ENCODE measurements at places on chromosomes 16 and 17.

- no peak overlapping the region for H3K27ac ChIP-seq
- H3K4me3 ChIP-seq = no peak overlapping the region
- no peaks in the 10 kb centered on the region for H3K36me3 ChIP-seq
- H3K4me1 ChIP-seq = peaks cover 2% of the 10 kb centered on the region
- peaks cover 66% of the 10 kb centered on the region for H3K27me3 ChIP-seq
These were observed 9.0 kb downstream of the HLF start for GRCh38 chr17:55273579-55274354.

DNA sequence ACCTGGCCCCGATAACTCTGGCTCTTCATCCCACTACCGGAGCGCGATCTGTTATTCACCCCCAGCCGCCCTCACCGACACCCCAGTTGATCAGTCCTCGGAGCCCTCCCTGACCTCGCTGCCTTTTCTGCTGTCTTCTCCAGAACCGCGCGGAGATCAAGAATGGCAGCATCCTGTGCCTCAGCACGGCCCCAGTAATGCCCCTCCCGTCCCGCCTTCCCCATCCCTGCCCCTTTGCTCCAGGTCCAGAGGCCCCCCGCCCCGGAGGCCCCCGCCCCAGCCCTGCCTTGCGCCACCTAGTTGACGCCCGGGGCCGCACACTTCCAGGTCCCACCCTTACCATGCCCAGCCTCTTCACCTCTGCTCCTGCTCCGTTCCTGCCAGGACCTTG, 872 bp downstream of the ELMO3 start:
- H3K4me1 ChIP-seq = peaks cover 4% of the 10 kb centered on the region
- peaks cover 42% of the 10 kb centered on the region for H3K36me3 ChIP-seq
- no peaks in the 10 kb centered on the region for H3K27me3 ChIP-seq
- no peak for DNase-seq
- no peak overlapping the region for H3K4me3 ChIP-seq

GRCh38 chr16:80580109-80580832, 39.5 kb downstream of the DYNLRB2 start:
- peak overlapping the region; percentile 97 for H3K27ac ChIP-seq
- H3K27me3 ChIP-seq = peaks cover 2% of the 10 kb centered on the region
- H3K36me3 ChIP-seq = peaks cover 7% of the 10 kb centered on the region
- peak; percentile 81 for DNase-seq

DNA sequence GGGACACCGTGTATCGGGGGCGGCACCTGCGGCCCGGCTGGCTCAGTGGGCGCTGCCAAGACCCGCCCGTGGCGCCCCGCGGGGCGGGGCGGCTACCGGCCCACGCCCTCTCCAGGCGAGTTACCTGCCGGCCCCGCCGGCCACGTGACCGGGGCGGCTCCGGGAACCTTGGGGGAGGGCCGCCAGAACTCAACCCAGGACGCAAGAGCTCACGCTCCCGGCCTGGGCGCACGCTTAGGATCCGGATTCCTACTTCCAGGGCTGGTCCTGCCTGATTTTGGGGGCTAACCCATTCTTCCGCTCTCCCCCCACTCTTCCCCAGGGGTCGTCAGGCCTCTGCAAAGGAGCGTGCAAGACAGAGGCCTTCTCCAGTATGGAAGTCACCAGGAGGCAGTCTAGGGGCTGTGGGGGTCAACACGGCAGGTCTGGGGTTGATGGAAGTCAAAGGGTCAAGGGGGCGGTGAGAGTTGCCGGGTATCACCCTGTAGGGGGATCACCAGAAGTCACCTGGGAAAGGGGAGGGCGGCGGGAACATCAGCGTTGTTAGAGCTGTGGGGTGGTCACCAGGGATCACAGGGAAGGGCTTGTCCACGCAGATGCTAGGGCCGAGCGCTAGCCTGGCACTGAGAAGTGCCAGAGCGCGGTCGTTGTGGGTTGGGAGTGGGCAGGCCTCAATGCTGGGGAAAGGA, 354 bp upstream of the ESRP2 start:
- H3K4me3 ChIP-seq = peak overlapping the region; percentile 89
- no peaks in the 10 kb centered on the region for H3K27me3 ChIP-seq
- H3K27ac ChIP-seq = peak overlapping the region; percentile 49

- H3K36me3 ChIP-seq = peaks cover 62% of the 10 kb centered on the region
- DNase-seq = no peak
These were observed 7.9 kb downstream of the ACLY start for GRCh38 chr17:41910701-41911391.

DNA sequence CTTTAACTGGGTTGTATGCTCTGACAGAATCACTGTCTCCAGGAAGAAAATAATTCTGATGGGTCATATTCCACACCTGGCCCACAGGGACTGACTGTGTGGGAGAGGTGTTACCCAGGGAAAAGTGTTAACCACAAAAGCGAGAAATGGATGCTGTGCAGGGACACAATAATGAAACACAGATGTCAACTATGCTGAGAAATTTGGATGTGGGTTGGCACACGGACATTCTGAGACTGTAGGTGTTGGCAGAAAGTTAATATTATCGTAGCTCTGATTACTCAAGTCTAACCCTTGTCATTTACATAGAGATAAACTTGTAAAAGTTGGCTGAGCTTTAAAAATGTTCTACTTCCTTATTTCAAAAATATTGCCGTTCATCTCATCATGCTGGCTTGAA, 19.6 kb downstream of the TMC5 start:
- H3K4me1 ChIP-seq = peaks cover 4% of the 10 kb centered on the region
- no peak for DNase-seq
- no peak overlapping the region for H3K4me3 ChIP-seq
- H3K27me3 ChIP-seq = peaks cover 9% of the 10 kb centered on the region

DNA sequence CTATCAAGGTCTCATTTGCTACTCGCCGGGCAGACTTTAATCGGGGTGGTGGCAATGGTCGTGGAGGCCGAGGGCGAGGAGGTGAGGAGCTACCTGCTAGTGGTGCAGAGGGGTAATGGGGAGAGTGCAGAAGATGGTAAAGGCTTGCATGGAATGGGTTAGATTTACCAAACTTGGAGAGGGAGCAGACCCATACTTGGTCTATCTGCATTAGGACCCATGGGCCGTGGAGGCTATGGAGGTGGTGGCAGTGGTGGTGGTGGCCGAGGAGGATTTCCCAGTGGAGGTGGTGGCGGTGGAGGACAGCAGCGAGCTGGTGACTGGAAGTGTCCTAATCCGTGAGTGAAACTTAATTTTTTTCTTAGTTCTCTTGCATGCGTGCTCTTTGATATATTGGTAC, 10.1 kb downstream of the FUS start:
- H3K4me1 ChIP-seq = peaks cover 48% of the 10 kb centered on the region
- no peaks in the 10 kb centered on the region for H3K27me3 ChIP-seq
- DNase-seq = no peak
- H3K4me3 ChIP-seq = no peak overlapping the region

GRCh38 chr17:17783825-17784656, 52.7 kb downstream of the SREBF1 start:
- H3K36me3 ChIP-seq = peaks cover 3% of the 10 kb centered on the region
- H3K27ac ChIP-seq = no peak overlapping the region
- H3K4me3 ChIP-seq = peak overlapping the region; percentile 69
- H3K27me3 ChIP-seq = peaks cover 22% of the 10 kb centered on the region

- no peak overlapping the region for H3K4me3 ChIP-seq
- H3K4me1 ChIP-seq = peaks cover 3% of the 10 kb centered on the region
- no peaks in the 10 kb centered on the region for H3K36me3 ChIP-seq
- no peak for DNase-seq
- H3K27me3 ChIP-seq = peaks cover 29% of the 10 kb centered on the region
These were observed 9.5 kb upstream of the FZD2 start for GRCh38 chr17:44547625-44548267.

DNA sequence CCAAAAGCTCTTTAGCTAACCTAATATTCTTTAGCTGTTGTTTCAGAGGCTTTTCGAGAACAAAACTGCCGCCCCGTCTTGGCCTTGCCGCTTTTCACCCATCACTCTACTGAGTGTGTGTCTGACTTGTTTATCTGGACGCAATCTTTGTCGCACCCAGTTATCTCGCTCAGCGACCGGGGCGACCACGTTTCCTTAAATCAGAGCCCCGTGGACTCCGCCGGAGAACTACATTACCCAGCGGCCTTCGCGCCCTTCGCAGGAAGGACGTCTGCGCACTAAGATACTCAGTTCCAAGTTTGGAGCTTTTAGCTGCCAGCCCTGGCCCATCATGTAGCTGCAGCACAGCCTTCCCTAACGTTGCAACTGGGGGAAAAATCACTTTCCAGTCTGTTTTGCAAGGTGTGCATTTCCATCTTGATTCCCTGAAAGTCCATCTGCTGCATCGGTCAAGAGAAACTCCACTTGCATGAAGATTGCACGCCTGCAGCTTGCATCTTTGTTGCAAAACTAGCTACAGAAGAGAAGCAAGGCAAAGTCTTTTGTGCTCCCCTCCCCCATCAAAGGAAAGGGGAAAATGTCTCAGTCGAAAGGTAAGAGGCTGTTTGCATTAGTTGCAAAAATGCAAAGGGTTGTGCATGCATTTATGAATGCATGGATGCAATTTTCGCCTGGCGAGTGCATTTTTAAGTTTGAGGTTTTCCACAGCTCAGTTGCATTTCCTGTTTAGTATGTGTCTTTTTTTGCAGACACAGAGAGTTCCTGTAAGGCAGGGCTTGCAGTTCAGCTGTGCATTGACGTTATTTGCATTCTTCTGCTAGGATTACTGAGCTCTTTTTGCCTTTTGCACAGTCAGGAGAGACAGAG, at the start of gene MAP2K6:
MAP2K6 (plus strand) TSS at position 290 of the 867 bp plus-strand sequence; CDS start at position 578, 288 bp downstream.
- peaks cover 11% of the 10 kb centered on the region for H3K4me1 ChIP-seq
- H3K27ac ChIP-seq = no peak within 1 kb of the TSS
- DNase-seq = peak; percentile 75

DNA sequence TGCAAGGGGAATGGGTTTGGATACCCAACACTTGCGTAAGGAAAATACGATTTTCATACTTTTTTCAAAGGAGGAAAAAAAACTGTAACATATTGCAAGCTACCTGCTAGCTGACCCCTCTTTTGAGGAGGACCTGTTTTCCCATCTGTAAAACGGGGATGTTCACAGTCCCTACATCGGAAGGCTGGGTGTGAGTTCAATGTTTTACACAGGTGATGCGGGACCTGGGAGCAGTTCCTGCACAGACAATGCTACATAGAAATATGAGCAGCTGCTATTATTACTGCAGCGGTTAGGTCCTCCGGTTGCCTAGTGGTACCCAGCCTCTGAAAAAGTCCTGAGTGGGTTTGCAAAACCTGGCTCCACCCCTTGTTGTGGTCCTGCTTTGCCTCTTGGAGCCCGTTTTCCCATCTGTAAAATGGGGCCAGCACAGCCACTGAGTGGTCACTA, 3.5 kb downstream of the SOCS1 start:
- peak overlapping the region; percentile 95 for H3K27ac ChIP-seq
- H3K4me1 ChIP-seq = peaks cover 38% of the 10 kb centered on the region
- no peaks in the 10 kb centered on the region for H3K27me3 ChIP-seq
- DNase-seq = peak; percentile 19
- peak overlapping the region; percentile 99 for H3K4me3 ChIP-seq

- H3K27ac ChIP-seq = peak overlapping the region; percentile 94
- peaks cover 4% of the 10 kb centered on the region for H3K36me3 ChIP-seq
- no peaks in the 10 kb centered on the region for H3K27me3 ChIP-seq
- H3K4me3 ChIP-seq = peak overlapping the region; percentile 58
- H3K4me1 ChIP-seq = peaks cover 44% of the 10 kb centered on the region
- DNase-seq = peak; percentile 88
These were observed 3.4 kb upstream of the MLLT6 start for GRCh38 chr17:38701504-38702165.

DNA sequence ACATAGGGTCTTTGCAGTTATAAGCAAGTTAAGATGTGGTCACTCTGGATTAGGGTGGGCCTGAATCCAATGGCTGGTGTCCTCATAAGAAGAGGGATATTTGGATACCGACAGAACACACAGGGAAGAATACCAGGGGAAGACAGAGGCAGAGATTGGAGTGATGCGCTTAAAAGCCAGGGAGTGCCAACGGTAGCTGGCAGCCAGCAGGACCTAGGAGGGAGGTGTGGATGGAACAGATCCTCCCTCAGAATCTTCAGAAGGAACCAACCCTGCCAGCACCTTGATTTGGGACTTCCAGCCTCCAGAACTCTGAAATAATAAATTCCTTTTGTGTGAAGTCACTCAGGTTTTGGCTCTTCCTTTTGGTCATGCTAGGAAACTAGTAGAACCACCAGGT, 110.2 kb upstream of the CACNG3 start:
- peaks cover 11% of the 10 kb centered on the region for H3K36me3 ChIP-seq
- no peak for DNase-seq
- peaks cover 6% of the 10 kb centered on the region for H3K4me1 ChIP-seq
- H3K4me3 ChIP-seq = no peak overlapping the region
- no peaks in the 10 kb centered on the region for H3K27me3 ChIP-seq
- H3K27ac ChIP-seq = no peak overlapping the region

DNA sequence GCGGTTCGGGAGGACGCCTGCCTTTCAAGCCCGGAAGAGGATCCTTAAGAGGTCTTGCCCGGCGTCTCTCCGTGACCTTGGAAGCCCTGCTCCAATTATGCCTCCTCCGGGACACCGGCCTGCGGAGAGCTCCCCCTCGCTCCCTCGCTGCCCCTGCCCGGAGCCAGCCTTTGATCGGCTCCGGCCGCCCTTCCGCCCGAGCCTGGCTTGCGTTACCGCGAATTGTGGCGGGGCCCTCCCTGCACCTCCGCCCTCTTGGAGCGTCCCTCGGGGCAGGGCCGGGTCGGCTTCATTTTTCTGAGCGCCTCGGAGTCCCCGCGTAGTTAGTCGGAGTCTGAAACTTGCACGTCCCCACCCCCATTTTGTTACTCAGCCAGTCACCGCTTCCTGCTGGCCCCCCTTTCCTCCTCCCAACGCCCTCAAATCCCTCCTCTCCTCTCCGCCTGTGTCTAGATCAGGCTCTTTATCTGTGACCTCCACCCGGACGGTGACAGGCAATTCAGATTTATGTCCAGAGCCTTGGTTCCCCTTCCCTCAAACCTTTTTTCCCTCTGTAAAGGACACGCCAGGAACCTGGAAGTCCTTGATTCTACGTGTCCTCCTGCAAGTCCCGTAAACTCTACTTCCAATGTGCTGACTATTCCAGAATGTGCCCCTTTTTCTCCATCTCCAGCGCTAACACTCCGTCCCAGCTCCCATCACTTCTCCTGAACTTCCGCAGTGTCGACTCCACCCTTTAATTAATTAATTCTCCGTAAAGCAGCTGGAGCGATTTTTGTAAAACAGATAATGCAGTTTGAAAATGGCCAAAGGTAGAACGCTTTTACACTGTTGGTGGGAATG, 569 bp upstream of the RABEP2 start:
- peak; percentile 86 for DNase-seq
- H3K4me3 ChIP-seq = peak overlapping the region; percentile 97
- H3K27me3 ChIP-seq = no peaks in the 10 kb centered on the region
- peaks cover 9% of the 10 kb centered on the region for H3K4me1 ChIP-seq
- peak overlapping the region; percentile 99 for H3K27ac ChIP-seq

GRCh38 chr16:73483076-73483791, 435.3 kb upstream of the ZFHX3 start:
- no peaks in the 10 kb centered on the region for H3K4me1 ChIP-seq
- no peak for DNase-seq
- no peaks in the 10 kb centered on the region for H3K36me3 ChIP-seq
- H3K4me3 ChIP-seq = no peak overlapping the region
- no peak overlapping the region for H3K27ac ChIP-seq

Measured in T-helper 2 cell treated with Interferon-gamma antibody and Interleukin-4, amounts not matched to agents 5 μg/mL and 100 μg/mL, for 36 hours (primary cell).